ENCODE measurements at places on chromosomes 12 and 14.

GRCh38 chr14:89425931-89426330 is 8.9 kb upstream of the FOXN3 start:
- no peak for ATAC-seq

GRCh38 chr14:55180434-55180833 is 11.0 kb downstream of the DLGAP5 start:
- ATAC-seq = no peak

- no peak for ATAC-seq
Measured at GRCh38 chr12:109639151-109639872, 65.7 kb downstream of the MVK start.

DNA sequence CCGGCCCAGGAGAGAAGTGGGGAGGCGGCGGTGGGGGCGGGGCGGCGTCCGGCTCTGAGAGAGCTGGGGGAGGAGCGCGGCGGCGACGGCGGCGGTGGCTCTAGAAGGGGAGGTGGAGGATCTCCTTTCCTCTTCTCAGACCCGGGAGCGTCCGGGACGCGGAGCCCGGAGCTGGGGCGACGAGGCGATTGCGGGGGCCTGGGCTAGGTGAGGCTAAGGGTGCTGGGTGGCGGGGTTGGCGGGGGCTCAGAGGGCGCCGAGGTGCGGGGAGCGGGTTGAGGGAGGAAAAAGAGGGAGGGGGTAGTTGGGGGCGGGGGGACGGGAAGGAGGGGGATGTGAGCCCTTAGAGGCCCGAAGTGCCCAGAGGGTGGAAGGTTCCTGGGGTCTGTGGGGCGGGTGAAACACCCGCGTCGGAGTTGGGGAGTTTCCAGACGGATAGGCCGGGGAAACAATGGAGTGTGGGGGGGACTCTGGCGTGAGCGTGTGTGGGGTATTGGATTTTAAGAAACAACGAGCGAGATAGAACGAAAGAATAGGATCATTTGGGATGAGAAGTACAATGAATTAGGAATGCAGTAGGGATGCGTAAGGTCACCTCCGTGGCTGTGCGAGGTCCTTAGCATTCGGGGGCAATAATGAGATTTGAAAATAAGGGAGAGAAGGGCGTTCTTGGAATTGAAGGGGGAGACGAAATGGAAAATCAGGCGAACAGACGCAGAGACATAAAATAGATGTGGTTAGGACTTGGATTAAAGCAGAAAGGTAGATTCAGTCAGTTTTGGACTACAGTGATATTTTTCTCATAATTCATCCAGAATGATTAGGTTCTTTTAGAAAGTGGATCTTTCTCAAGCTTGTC is at the start of gene SPATS2:
Gene SPATS2 (plus strand): TSS at position 82 of the 859 bp plus-strand sequence. CDS start 93,551 bp downstream, outside the sequence.
- no peak for ATAC-seq

DNA sequence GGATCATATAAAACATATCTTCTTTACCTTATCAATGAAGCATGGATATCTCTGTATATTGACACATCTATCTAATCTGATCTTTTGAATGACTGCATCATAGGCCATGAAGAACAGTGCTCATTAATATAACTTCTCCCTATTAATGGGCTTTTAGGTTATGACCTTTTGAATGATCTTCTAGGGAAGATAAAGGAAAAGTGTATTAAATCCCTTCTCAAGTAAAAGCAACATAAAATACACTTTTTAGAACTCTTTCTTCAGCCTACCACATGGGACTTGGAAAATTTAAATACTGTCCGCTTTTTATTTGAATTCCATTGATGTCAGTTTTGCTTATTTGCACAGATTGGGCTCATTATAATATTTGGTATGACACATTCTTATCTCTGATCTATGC is 425.4 kb downstream of the MED13L start:
- no peak for ATAC-seq

All from activated CD4-positive, CD25-positive, alpha-beta regulatory T cell treated with anti-CD3 and anti-CD28 coated beads, Interleukin-2, amount 50 U/mL, for 24 hours (primary cell).